ENCODE measurements at places on chromosomes 7 and 10.

GRCh38 chr10:107420196-107420595, 255.7 kb upstream of the SORCS1 start:
- DNase-seq, result no peak

DNA sequence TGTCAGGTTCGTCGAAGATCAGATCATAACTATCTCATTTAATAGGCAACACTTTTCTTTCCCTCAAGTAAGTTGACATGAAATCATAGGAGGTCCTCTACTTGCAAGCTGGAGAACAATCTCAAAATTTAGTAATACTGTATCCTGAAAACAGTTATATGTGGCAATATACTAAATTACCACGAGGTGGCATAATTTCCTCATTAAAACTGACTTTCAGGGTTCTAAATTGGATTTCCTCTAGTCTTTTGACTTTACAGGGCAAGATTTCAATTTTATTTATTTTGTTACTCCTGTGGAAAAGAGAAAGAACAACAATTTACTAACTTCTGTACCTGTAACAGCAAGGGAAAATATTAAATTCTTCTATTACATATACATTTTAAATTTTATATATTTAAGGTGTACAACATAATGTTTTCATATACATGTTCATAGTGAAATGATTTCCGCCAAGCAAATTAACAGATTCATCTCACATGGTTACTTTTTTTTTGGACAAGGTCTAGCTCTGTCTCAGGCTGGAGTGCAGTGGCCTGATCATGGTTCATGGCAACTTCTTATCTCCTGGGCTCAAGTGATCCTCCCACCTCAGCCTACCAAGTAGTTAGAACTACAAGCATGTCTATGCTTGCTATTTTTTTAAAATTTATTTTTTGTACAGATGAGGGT, 53.4 kb upstream of the CYP2C18 start:
- no peak for DNase-seq

DNA sequence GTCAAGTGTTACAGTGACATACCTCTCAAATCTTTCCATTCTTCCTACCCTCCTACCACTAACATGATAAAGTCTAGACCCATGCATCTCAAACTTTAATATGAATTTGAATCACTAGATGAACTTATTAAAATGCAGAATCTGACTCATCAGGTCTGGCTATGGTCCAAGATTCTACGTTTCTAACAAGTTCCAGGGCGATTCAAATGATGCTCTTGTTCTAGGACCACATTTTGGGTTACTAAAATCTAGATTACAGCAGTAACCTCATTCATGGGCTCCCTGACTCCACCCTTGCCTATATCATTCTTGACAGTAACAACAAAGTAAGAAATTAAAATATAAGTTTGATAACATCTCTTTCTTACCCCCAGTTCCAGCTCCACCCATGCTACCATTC, 124.8 kb upstream of the LSM8 start:
- no peak for DNase-seq

DNA sequence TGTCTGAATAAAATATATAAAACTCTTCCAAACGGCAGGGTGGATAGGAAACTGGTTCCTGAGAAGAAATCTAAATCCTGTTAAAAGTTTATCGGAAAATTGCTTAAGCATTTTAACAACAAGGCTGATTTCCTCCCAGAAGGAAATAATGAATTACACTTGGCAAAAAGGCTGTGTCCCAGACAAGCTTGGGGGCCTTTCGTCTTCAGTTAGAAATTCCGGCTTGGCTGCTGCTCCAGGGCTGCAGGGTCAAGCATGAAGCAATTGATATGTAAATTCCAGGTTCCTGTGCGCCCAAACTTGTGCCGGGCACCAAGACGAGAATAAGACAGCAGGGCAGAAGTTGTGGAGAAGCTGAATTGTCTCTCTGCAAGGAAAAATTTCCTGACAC, 38.0 kb upstream of the LBX1 start:
- no peak for DNase-seq

GRCh38 chr10:113867904-113868303, 13.4 kb downstream of the NHLRC2 start:
- DNase-seq, result no peak

DNA sequence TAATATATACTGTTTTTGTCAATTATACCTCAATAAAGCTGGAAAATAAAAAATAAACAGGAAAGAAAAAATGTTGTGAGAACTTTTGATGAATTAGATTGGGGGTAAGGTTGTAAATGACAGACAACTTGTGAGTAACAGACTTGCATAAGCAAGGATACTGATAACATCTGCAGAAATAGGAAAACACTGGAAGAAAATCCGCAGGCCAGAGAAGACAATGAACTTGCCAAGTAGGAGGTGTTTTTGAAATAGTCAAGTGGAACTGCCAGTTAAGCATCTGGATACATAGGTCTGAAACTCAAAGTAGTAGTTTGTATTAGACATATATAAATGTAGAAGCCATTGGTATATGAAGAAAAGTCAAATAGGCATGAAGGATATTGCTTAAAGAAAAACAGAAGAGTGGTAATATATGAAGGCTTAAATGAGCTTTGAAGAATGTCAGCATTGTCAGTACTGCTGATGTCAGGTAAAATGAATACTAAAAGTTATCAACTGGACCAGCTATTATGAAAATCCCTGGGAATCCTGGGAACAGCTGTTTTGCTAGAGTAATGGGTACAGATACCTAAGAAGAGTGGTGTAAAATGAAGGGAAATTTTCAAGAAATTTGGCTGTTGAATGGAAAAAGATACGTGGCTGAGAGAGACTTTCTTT, 58.7 kb downstream of the DNAJC1 start:
- no peak for DNase-seq

GRCh38 chr7:20440472-20441105, 109.9 kb downstream of the ITGB8 start:
- DNase-seq, result peak; percentile 21

- DNase-seq, result no peak
Measured at GRCh38 chr10:106682175-106682574, 482.3 kb downstream of the SORCS1 start.

- no peak for DNase-seq
Measured at GRCh38 chr7:21370283-21370982, 57.5 kb upstream of the SP4 start.

- no peak for DNase-seq
Measured at GRCh38 chr10:87895430-87895829, 32.0 kb downstream of the PTEN start.

- DNase-seq, result peak; percentile 42
Measured at GRCh38 chr10:100744136-100744986, 1.0 kb upstream of the PAX2 start.

- peak; percentile 24 for DNase-seq
Measured at GRCh38 chr10:72834183-72834825, 59.2 kb upstream of the OIT3 start.

DNA sequence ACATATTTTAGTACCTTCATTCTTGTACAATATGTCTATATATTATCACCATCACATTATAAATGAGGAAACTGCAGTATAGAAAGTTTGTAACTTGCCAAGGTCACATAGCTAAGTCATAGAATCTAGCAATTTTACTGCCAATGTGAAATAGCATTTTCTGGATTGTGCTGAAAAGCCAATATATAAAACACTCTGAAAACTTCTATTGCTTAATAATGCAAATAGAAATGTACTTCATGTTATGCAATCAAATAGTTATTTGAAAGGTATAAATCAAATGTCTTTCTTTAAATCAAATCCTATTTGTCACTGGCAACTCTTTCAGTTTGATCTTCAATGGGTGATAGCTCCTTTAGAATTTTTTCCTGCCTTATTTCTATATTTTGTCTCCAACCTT, 129.5 kb downstream of the TMEM26 start:
- DNase-seq, result no peak

DNA sequence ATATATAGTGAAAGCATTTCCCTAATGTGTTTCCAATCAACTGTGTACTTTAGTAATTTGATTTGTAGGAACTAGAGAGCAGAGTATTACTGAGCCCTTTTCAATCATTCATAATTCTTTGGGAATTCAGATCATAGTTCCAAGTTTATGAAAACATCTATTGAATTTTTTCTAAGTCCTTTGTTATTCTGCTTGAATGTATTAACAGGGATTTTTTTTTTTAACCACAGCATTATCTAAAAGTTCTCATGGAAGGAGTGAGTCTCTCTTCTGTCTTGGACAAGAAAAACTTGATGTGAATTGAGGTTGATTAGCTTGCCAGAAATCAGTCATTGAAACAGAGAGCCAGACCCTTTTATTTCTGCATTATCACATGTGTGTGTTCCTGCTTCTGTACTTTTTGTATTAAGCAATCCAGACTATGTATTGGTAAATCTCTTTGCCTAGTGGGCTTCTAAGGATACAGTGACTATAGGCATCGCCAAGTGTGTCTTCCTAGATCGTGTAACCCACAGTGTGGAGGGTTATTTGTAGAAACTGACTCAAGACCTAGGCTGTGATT, 59.9 kb downstream of the BMPER start:
- DNase-seq, result no peak

- DNase-seq, result peak; percentile 58
Measured at GRCh38 chr10:95601116-95601719, 40.0 kb upstream of the SORBS1 start.

GRCh38 chr7:4683884-4684565, 1.9 kb downstream of the FOXK1 start:
- DNase-seq, result peak; percentile 53

DNA sequence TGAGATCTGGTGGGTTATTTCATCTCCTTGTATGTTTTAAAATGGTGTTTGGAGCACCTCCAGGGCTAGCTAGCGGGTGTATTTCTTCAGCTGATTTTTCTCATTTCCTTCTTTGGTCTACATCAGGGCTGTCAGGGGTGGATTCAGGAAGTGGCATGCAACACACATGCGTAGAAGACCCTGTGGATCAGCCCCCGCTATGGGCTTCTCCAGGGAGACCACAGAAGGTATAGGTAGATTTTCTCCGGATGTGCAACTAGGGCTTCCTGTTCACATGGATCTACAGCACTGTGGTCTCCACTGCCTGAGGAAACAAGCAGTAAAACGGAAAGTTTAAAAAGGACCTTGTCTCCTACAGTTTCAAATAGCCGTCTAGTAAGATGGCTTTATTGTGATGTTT, 10.4 kb downstream of the NUB1 start:
- DNase-seq, result peak; percentile 68

DNA sequence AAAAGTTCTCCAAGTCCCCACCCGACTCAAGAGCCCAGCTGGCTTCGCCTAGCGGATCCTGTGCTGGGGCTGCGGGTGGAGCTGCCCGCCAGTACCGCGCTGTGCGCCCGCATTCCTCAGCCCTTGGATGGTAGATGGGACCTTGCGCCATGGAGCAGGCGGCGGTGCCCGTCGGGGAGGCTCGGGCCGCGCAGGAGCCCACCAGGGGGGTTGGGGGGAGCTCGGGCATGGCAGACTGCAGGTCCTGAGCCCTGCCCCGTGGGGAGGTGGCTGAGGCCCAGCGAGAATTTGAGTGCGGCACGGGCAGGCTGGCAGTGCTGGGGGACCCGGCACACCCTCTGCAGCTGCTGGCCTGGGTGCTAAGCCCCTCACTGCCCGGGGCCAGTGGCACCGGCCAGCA, 57.0 kb downstream of the TBC1D12 start:
- no peak for DNase-seq

GRCh38 chr7:105173586-105173985, 159.6 kb downstream of the KMT2E start:
- DNase-seq, result no peak

- DNase-seq, result no peak
Measured at GRCh38 chr10:21934307-21934706, 69.2 kb downstream of the DNAJC1 start.

DNA sequence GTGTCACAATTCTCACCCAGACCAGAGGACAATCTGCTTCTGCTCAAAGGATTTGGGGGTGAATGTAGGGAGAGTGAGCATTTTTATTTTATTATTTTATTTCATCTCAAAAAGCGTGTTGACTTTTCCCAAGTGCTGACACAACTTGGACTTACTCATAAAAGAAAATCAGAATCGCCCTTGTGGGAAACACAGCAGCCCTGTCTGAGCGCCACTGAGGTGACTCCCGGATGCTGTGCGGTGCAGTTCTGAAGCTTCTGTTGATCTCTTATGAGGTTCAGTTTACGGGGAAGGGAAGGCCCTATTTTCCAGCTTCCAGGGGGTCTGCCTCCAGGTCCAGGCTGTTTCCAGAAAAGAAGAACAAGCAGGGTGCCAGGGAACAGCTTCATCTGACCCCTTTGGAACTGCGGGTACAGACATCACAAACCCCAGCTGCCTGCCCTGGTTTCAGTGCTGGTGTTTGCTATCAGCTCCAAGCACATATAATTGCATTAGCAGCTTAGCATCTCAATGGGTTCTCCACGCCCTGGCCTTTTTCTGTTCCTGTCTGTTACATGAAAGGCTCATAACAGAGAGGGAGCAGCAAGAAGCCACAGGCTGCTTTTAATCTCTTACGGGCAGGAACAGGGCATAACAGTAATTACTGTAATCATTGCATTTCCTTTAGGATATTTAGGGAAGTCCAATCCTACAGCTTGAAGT, 52.4 kb downstream of the PARP12 start:
- DNase-seq, result no peak

- DNase-seq, result no peak
Measured at GRCh38 chr10:4281190-4281825, 496.3 kb upstream of the KLF6 start.

- DNase-seq, result no peak
Measured at GRCh38 chr7:42097752-42098151, 139.3 kb downstream of the GLI3 start.

- DNase-seq, result no peak
Measured at GRCh38 chr7:157476654-157477549, 140.1 kb downstream of the DNAJB6 start.

DNA sequence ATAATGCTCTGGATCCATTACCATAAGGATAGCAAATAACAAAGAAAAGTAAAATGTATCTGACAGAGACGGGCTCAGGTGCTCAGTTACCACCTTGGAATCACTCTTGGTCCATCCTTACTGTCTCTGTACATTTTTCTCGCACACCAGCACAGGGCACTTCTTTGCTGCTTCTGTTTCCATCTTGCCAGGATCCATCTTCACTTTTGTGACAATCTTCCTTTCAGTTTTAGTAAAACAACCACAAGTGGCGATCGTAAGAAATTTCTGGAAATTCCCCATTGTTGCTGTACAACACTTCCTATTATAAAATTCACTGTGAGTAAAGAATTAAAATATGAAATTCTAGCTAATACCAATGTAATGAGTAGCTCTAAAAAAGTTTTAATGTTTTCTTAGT, 695.5 kb downstream of the GRM8 start:
- no peak for DNase-seq

DNA sequence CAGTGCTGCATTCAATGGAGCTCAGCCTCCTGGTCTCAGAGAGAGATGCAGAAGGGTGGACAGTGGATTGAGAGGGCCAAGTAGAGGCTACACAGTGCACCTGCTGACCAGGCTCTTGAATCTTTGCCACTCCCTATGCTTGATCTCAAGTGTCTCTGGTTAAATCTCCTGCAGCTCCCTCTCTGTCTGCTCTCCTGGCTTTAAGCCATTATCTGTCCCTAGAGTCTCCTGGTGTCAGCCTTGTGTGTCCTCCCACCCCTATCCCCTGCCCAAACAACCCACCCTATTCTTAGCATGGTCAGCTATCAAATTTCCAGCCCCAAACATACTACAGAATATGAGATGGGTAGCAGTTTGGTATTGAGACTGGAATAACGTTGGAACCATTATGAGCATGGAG, 479.3 kb upstream of the CELF2 start:
- no peak for DNase-seq
